Fibroblast of skin of right quadriceps (primary cell): ENCODE measurements at places on chromosomes 3 and 15.
A peak's percentile ranks its signal among the peaks of the same experiment; 100 is the strongest.

DNA sequence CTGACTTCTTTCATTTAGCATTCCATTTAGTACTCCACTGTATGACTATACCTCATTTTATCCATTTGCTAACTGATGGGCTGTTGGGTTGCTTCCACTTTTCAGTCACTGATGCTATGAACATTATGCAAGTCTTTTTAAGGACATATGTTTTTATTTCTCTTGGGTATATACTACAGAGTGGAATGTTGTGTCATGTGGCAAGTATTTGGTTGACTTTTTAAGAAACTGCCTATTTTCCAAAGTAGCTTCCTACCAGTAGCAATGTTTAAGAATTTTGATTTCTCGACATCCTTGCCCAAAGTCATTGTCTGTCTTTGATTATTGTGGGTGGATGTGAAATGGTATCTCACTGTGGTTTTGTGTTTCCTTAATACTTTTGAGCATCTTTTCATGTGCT, 110.1 kb upstream of the TPM1 start:
- peak; percentile 98 for DNase-seq

GRCh38 chr15:51129535-51130188, 35.0 kb upstream of the TNFAIP8L3 start:
- no peak for DNase-seq

- no peak for DNase-seq
Measured at GRCh38 chr15:60763688-60764087, 284.7 kb upstream of the ICE2 start.

- DNase-seq = peak; percentile 23
Measured at GRCh38 chr3:179026636-179027035, 45.0 kb downstream of the ZMAT3 start.

GRCh38 chr3:152419748-152420147, 151.0 kb downstream of the MBNL1 start:
- DNase-seq = no peak

GRCh38 chr15:87949575-87950223, 306.8 kb downstream of the NTRK3 start:
- DNase-seq = peak; percentile 44

- no peak for DNase-seq
Measured at GRCh38 chr15:85897895-85898717, 103.4 kb upstream of the KLHL25 start.

DNA sequence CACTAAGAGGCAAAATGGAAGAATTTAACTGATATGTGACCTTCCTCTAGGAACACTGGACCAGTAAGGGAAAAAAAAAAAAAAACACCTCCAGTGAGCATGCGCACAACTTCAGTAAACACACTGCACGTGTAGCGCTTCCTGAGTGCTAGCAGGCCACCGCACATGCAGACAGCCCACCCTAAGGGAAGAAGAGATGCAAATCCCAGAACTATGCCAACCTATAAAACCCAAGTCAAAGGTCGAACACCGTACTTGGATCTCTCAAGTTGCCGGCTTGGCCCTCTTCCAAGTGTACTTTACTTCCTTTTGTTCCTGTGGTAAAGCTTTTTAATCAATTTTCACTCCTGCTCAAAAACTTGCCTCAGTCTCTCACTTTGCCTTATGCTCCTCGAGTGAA, 64.5 kb upstream of the CADPS start:
- no peak for DNase-seq

DNA sequence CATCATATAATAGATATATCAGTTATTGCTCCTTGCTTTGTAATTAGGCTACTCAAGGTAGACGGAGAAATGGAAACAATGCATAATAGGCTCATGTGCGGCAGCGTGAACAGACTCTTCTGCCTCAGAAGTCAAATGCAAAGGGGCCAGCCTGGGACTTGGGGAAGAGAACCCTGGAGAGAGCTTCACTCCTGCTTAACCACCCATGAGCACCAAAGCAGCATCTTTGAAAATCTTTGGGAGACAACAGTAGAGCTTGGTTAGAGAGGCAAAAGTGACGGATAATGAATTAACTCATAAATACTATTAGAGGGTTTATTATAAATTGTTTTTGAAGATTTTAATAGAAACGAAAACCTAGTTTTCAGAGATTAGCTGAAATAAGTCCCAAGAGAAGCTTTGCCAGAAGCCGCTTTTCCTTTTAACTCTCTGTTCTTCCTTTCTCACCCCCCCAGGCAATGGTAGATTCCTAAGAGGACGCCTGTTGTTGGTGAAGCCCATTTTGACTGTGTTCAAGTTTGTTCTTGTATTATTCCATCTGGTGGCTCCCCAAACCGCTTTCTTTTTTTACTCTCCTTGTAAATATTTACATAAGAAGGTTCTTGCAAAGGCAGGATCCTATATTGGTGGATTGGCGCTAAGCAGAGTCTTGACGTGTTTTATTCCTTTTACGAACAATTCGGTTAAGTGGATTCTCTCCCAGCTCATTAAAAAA, 196.0 kb upstream of the TPRG1 start:
- DNase-seq = no peak

GRCh38 chr15:55277116-55277564, 12.5 kb downstream of the RAB27A start:
- DNase-seq = peak; percentile 71

GRCh38 chr3:128226795-128227395, 73.6 kb downstream of the EEFSEC start:
- DNase-seq = no peak

- DNase-seq = peak; percentile 80
Measured at GRCh38 chr3:74000725-74001124, 376.0 kb upstream of the PDZRN3 start.

DNA sequence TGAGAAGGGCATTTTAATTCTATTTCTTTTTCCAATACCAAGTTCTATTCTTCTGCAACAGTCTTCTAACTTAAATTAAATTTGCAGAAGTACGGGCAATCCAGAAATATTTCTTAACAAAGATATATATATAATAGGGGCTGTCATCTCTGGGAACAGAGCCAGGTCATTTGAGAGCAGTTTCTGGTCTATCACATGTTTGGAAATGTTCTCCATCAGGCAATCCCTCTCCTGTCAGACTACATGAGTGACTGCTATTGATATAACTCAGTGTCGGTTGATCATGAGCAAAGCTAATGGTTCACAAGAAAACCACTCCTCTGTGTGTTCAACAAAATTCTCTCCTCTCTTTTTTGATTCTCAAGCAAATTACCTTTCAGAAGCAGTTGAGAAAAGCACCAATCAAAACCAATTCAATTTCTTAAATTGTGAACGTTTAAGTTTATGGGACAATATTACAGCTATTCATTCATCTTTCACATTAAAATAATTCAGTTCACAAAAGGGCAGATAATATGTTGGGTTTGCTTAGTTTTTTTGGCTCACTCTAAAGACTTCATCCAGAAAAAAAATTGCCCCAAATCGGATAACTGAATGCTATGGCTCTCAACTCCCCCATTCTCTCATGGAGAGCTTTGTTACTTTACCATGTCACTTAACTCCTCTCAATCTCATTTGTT, 152.9 kb upstream of the TGFBR2 start:
- DNase-seq = peak; percentile 43

- DNase-seq = no peak
Measured at GRCh38 chr3:137148406-137148805, 190.6 kb downstream of the IL20RB start.

DNA sequence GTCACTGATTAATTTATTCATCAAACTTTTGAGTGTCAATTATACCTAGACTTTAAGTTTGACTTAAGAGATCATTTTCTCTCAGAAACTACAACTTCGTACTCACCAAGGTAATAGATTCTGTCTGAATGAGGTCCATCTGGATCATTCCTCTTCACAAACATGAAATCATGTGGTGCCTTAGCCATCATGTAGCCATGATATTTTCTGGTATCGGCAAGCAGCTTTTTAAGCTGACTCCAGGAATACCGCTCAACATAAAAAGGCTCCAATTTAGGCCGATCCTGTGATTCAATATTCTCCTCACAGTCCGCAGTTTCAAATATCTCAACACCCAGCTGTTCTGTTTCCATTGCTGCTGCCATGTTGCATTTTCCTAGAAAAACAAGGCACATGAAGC, 5.3 kb downstream of the DPP8 start:
- DNase-seq = no peak

GRCh38 chr3:194034346-194035336, 101.3 kb upstream of the HES1 start:
- DNase-seq = no peak

GRCh38 chr15:39774688-39775267, 7.9 kb downstream of the FSIP1 start:
- DNase-seq = no peak

GRCh38 chr3:8980756-8981257, 17.5 kb upstream of the RAD18 start:
- no peak for DNase-seq

GRCh38 chr15:82855286-82856100, 46.1 kb downstream of the WHAMM start:
- DNase-seq = no peak

GRCh38 chr15:58559904-58560588, 128.3 kb downstream of the LIPC start:
- DNase-seq = no peak

- DNase-seq = no peak
Measured at GRCh38 chr3:160980740-160981139, 124.4 kb downstream of the B3GALNT1 start.

GRCh38 chr3:126948980-126949535, 33.9 kb upstream of the PLXNA1 start:
- no peak for DNase-seq

DNA sequence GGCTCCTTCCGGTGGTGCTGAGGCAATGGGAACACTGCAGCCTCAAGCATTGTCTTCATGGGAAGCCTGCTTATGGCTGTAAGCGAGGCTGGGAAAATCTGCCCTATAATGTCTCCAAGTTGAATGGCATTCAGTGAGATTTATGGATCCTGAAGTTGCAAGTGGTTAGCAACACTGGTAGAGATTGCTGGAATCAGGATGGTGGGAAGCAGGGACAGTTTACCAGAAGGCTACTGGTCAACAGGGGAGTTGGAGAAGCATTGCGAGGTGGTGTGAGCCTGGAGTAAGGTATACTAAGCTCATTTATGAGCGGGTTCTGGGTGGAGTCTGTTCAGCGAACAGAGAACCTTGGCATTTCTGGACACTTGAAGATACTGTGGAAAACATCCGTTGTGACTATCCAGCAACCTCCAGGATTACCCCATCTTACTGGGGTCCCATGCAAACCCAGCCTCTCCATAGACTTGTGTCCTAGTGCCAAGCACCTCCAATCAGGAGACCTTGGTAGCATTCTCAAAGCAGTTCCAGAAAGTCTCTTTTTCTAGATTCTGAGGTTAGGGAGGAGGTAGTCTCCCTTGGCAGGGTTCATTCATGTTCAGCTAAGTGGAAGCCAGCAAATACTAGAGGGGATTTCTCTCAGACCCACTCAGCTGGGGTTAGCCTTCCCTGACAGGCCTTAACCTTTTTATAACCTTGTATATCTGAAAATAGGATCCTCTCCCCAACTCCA, 7.3 kb downstream of the RPSA start:
- DNase-seq = peak; percentile 12

DNA sequence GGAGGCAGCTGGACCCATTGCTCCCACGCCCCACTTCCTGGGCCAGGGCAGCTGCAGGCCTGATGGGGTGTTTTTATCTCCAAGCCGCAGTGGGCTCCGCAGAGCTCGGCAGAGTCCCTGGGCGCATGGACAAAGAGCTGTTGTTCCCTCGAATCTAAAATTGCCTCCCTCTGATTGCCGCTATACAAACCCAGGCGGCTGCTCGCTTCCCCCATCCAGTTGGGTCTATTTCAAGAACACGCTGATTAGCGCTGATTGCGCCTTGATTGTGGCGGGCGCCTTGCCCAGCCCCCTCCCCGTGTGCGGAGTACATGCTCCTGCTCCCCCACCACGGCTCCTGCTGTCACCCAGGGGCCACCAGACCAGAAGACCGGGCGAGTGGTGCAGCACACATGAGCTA, 43.4 kb upstream of the SLC6A1 start:
- DNase-seq = no peak

- DNase-seq = no peak
Measured at GRCh38 chr15:101050623-101051290, 131.6 kb downstream of the LRRK1 start.

DNA sequence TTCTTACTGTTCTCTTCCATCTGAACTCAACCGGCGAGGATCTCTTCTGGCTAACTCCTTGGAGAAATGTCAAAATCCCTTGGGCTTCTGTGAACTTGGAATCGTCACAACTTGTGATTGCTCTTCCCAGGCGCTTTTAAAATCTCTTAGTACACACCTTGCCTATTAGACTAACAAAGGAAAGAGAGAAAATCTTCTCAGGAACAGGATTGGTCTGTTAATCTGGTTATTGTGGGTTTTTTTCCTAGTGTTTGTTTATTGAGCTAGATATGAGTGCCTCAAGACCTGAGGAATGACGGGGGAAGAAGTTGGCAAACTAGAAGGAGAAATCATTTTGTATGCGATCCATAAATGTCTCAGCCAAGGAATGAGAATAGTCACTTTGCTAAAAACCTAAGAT, at the start of gene ATP13A5:
Gene ATP13A5, minus strand, starts transcription at position 48 of the 400 bp plus-strand sequence. Its CDS starts 28 bp downstream, at position 20.
- no peak for DNase-seq

GRCh38 chr15:64574301-64575017, 114.1 kb downstream of the ZNF609 start:
- peak; percentile 69 for DNase-seq

GRCh38 chr3:193560870-193561269, 6.2 kb upstream of the ATP13A4 start:
- no peak for DNase-seq

- no peak for DNase-seq
Measured at GRCh38 chr3:41053220-41053619, 146.1 kb upstream of the CTNNB1 start.

DNA sequence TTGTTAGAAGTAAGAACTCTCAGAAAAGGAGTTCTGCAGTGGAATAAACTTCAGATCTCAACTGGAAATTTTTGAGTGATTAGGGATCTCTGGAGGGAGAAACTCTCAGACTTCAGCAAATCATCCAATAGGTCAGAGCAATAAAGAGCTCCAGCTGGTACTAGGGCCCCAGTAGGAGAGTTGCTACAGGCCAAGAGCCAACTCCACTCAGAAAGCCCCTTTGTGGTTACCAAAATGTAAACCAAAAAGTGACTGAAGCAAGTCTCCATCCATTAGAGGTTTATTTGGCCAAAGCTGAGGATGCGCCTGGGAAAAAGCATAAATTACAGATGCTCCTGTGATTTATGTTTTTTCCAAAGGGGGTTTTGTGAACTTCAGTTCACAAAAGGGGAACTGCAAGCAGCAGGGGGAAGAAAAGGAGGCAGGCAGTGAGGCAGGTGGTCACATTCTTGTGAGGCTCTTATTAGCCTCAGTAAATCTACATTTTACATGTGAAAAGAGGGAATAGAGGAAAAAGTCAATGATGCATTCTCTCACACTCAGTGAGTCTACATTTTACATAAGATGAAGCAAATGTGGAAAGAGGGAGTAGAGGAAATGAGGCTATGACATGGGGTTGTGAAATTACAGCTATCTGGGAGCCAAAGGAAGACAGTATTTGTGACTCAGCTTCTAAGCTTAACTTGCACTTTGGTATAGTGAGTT, 92.4 kb upstream of the DAZL start:
- peak; percentile 47 for DNase-seq

DNA sequence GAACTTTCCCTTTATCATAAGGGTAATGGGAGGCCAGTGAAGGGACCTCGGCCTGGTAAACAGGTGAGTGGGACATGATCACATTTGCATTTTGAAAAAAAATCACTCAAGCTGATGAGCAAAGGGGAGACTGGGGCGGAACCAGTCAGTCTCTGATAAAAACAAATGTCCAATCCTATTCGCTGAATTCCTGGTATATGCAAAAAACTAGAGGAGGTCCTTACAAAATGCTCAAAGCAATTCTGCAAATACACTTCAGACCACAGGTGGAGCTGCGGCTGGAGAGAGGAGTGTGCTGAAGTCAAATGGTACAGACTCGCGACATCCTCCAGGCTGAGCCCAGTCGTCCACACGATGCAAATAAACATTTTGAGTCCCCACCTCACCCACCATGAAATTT, 166.7 kb downstream of the FOXP1 start:
- DNase-seq = peak; percentile 17
